GM06990 (cell line): ENCODE measurements at places on chromosomes 2 and 18.

DNA sequence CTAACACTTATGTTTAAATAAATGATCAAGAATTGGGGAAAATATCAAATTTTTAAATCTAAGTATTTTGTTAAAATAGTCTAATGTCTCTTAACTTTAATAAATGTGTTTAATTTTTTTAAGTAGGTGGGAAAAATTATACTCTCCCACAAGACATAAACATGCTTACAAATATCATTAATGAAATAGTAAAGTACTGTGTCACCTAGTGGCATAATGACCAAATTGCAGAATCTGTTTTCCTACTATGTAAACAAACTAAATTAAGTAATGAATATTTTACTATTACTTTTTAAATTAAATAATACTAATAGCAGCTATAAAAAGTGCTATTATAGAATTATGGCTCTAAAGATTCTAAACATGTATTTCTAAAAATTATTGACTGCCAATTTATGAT is 52.0 kb upstream of the CHAC2 start:
- no peak for DNase-seq

- no peak for DNase-seq
These were observed 3.5 kb upstream of the RNU4ATAC start for GRCh38 chr2:121527009-121527682.

GRCh38 chr18:5726011-5726410 is 169.3 kb downstream of the TMEM200C start:
- no peak for DNase-seq

GRCh38 chr2:73176205-73176880 is 26.0 kb upstream of the NOTO start:
- no peak for DNase-seq

DNA sequence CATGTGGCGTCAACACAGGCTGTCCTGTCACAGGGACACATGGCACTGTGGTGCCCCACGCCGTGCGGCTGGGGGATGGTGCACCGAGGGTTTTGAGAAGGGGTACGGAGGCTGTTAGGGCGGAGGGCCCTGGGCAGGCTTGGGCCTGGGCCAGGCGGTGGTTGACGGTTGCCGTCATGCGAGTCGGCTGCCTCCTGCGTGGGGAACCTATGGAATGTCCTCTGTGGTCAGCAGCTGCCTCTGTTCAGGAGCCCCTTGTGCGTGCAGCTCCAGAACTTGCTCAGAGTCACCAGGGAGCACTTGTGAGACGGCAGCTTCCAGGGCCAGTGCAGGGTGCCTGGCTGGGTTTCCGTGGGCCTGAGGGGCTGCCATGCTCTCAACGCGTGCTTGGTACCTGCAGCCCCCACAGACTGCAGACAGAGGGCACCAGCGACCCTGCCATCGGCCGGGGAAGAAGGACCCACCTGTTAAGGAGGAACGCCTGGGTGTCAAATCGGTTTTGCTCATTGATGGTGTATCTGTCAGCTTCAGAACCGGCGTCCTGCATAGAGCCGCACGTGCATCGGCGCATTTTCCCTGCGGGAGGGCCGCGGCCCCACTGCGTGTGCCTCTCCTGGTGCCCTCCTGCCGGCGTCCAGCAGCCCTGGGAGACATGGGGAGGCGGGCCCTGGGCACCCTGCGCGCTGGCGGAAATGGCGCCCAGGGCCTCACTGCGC is 10.0 kb upstream of the D2HGDH start:
- DNase-seq: no peak

GRCh38 chr18:73948084-73948483 is 199.6 kb downstream of the FBXO15 start:
- no peak for DNase-seq

GRCh38 chr18:42174909-42175308 is 219.9 kb downstream of the PIK3C3 start:
- DNase-seq: no peak

DNA sequence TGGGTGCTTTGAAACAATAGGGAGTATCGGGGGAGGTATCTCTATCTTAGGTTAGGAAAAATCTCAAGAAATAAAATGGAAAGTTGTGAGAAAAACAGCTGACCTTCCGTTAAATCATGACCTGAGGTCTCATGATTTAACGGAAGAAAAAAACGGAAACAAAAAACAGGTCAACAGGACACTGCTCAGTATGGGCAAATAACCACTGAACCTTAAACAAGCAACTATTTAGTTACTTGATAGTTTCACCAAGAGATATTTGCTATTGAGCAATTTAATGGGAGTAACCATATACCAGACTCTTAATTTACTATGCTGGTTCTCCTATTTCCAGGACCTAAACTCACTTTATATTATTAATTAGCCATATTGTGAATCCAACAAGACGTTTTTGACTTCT is 150.8 kb downstream of the PARD3B start:
- DNase-seq: no peak

DNA sequence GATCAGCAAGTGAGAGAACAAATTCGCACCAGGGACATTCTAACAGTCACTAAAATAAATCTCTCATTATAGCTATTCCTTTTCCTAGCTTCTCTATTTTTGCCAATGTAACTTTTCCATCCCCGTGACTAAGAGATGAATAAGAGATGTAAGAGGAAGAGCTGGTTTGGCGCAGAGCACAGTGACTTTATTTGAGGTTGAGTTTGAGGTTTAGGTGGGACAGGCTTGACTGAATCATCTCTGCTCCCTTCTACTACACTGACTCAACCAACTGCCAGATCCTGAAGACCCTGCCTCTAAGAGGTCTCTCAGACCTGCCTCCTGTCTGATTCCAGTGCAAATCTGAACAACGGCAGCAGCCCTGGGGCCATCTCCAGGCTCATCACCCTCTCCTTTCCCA is 28.0 kb downstream of the RFX8 start:
- no peak for DNase-seq

DNA sequence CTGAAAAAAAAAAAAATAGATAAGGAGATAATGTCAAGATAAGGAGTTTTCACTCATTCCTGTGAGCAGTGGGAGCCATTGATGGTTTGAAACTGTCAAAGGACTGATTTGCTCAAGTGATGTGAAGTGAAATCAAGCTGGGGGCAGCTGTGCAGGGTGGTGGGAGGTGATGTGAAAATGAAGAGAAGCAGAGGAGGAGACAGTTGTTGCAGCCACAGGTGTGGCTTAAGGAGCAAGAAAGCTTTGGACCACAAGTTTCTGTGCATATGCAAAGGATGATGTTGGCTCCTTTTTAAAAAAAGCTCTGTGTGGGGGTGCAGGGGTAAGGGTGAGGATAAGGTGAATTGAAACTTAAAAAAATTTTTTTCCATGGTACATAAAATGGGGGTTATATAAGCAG is 8.3 kb downstream of the EFR3B start:
- no peak for DNase-seq
